ENCODE measurements at places on chromosomes 5 and 9.

DNA sequence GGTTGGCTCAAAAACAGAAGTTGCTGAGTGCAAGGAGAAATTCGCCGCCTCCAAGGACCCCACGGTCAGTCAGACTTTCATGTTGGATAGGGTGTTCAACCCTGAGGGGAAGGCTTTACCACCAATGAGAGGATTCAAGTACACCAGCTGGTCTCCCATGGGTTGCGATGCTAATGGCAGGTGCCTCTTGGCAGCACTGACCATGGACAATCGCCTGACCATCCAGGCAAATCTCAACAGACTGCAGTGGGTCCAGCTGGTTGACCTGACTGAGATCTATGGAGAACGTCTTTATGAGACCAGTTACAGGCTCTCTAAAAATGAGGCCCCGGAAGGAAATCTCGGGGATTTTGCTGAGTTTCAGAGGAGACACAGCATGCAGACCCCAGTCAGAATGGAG is 7.7 kb downstream of the GTF3C4 start:
- no peak for DNase-seq

DNA sequence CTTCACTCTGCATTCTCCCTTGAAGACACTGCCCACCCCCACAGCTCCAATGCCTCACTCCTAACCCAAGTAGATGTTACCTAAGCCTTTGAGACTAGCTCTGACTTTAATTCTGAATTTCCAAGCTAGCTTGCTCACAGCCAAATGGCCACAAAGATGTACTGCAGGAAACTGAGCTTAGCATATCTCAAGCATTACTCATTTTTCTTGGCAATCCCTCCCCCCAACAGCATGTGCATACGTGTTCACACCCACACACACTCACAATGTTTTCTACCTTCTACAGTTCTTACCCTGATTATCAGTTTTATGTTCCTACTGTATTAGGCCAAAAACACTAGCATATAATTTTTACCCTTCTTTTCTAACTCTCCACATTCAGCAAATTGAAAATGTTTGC is 13.7 kb upstream of the GRIA1 start:
- DNase-seq: peak; percentile 88

DNA sequence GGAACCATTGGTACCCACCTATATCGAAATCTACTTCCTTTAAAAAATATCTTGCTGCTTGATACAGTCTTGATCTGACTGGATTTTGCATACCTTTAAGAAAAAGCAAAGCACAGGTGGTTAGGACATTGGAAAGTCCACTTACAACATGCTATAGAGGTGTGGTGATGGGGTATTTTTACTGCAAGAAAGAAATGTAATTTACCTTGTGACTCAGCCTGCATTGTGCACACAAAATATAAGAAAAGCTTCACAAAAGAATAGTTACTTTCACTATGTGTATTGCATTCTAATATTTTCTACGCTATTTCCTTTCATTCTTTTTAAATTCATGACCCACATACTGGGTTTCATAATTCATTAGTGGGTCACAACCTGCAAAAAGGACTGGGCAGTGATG is 236.2 kb upstream of the RASEF start:
- DNase-seq: no peak

GRCh38 chr9:118215549-118215948 is 511.3 kb downstream of the TLR4 start:
- DNase-seq: no peak

GRCh38 chr9:77015327-77016048 is 4.0 kb upstream of the FOXB2 start:
- DNase-seq: no peak

DNA sequence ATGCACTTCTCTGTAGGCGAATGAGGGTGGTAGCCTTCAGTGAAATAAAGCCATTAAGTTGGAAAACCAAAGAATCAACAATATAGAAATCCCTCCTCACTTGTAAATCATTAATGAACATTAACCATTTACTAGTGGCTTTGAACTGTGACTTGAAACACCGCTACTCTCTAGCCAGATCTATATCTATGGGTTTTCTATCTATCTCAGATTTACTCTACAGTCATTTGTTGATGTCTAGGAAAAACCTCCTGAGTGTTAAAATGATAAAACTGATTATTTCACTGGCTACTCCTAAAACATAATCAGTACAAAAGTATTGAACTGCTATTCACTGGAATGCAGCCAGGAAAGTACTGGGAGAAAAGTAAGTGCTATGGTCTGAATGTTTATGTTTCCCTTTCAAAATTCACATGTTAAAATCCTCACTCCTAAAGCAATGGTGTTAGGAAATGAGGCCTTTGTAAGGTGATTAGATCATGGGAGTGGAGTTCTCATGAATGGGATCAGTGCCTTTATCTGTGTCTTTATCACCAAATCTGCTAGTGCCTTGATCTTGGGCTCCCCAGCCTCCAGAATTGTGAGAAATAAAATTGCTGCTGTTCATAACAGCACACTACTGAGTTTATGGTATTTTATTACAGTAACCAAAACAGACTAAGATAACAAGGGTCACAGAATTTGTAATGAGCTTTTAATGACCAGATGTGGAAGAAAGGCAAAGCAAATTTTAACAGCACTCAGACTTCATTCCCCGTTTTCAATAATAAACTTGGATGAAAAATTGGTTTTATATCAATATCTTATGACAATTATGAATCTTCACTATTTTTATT is 8.6 kb upstream of the OXCT1 start:
- DNase-seq: no peak

GRCh38 chr5:170176916-170177315 is 55.9 kb upstream of the C5orf58 start:
- DNase-seq: no peak

Data from fibroblast of pulmonary artery (primary cell).